ENCODE measurements at places on chromosomes 5 and 9. TPM values are rescaled to one million over a fixed set of nuclear protein-coding genes. Genes with fewer than 3 reads are reported as not detected.

NOXA1 gene
- 0.89 TPM for total RNA-seq

DNA sequence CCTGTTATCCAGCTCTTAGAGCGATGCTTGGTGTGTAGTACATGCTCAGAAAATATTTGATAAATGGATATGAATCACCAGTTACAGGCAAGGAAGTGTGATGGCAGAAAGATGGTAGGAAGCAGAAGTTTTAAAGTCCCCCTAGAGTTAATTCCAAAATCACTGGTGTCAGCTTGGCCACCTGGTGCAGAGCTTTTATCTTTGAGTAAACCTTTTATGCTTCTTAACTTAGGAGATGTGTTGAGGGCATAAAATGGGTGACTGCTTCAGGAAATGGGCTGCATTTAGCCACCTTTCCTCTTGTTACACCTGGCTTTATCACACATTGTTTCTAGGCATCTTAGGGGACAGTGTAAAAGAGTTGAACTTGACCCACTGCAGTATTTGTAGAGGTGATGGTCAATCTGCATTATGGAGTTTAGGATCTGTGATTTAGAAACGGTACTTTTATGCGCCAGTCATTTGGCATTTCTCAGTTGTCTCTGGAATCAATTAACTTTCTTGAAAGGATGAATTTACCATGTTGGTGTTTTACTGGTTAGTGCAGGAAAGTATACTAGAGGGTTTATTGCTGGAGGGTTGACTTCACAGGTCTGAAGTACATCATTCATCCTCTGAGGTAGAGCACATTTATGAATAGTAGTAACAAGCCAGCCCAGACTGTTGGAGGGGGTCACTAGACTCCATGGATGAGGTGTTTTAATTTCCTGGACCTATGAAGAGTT lies 7.5 kb upstream of the FAM120AOS start:
- H3K4me3 ChIP-seq = no peak overlapping the region
- no peaks in the 10 kb centered on the region for H3K36me3 ChIP-seq
- DNase-seq = no peak
- no peaks in the 10 kb centered on the region for H3K27me3 ChIP-seq
- peaks cover 47% of the 10 kb centered on the region for H3K4me1 ChIP-seq

- H3K36me3 ChIP-seq = no peaks in the 10 kb centered on the region
- no peak overlapping the region for H3K27ac ChIP-seq
- no peaks in the 10 kb centered on the region for H3K4me1 ChIP-seq
- H3K27me3 ChIP-seq = no peaks in the 10 kb centered on the region
Observed at GRCh38 chr9:134914501-134914834, 3.2 kb downstream of the FCN1 start.

DNA sequence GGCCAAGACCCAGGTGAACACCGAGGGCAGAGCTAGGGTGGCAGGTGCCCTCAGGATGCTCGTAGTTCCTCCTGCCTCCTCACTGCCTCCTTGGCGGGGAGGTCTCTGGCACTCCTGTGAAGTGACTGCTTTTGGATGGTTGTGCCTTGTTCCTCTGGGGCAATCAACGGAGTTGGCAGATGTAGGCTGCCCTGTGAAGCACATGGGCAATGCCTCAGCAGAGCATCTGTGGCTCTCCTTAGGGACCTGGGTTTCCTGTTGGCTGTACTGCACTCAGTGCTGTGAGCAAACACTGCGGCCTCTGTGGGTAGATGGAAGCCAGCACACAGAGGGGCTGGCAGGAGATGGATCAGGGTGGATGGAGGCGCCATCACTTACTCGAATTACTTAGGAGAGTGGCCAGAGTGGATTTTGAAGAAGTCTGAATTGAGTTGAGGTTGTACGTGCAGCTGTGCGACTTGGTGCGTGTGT lies 71.4 kb upstream of the COL5A1 start:
- H3K36me3 ChIP-seq = no peaks in the 10 kb centered on the region
- H3K4me1 ChIP-seq = no peaks in the 10 kb centered on the region
- no peaks in the 10 kb centered on the region for H3K27me3 ChIP-seq

TCF7 gene
- total RNA-seq = 18.0 TPM

DNA sequence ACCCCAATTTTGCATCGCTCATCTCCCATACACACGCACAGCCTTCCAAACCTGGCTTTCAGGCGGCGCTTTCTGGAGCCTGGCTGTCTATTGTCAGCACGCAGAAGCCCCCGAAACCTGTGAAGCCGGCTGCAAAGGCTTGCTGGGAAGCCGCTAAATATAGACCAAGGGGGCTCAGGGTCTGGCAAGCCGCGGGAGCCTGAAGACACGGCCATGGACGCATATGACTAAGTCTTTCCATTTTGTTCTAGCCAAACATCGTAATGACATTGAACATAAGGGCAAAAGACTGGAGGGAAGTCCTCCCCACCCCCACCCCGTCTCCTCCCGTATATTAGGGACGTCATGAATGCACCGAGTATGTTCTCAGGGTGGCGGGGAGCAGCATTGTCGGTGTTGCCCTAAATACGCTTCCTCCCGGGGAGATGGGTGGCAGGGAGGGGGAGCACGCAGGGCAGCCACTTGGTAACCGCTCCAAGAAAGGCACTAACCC lies 1.1 kb downstream of the CTNND2 start:
- H3K27ac ChIP-seq = no peak overlapping the region
- DNase-seq = peak; percentile 8
- H3K4me3 ChIP-seq = peak overlapping the region; percentile 97
- peaks cover 20% of the 10 kb centered on the region for H3K4me1 ChIP-seq

- H3K36me3 ChIP-seq = peaks cover 8% of the 10 kb centered on the region
- no peak for DNase-seq
- H3K4me1 ChIP-seq = peaks cover 24% of the 10 kb centered on the region
- peak overlapping the region; percentile 50 for H3K4me3 ChIP-seq
- no peak overlapping the region for H3K27ac ChIP-seq
- H3K27me3 ChIP-seq = peaks cover 15% of the 10 kb centered on the region
Observed at GRCh38 chr5:76807296-76807695, 11.5 kb upstream of the F2RL1 start.

CDC20B gene
- total RNA-seq = not detected

DNA sequence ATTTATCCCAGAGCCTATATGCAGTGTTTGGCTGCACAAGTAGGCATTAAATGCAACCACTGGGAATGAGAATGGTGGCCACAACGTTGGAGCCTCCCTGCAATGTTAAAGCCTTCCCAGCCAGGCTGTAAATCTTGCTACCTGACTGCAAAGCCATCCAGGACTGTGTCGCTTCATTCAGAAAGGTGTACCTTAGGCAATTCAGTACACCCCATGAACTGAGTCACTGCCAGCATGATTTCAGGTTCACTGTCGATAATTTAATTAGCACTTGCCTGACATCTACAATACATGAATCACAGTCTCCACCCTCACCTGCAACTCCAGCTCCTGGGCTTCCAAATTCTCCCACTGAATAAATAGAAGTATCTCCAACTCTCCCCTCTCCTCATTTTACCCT lies 108.4 kb downstream of the SLIT3 start:
- no peaks in the 10 kb centered on the region for H3K36me3 ChIP-seq
- DNase-seq = no peak
- no peaks in the 10 kb centered on the region for H3K27me3 ChIP-seq
- no peak overlapping the region for H3K27ac ChIP-seq
- no peak overlapping the region for H3K4me3 ChIP-seq
- H3K4me1 ChIP-seq = no peaks in the 10 kb centered on the region

CTSV gene
- 7.2 TPM for total RNA-seq

PRR16 gene
- not detected for total RNA-seq

DNA sequence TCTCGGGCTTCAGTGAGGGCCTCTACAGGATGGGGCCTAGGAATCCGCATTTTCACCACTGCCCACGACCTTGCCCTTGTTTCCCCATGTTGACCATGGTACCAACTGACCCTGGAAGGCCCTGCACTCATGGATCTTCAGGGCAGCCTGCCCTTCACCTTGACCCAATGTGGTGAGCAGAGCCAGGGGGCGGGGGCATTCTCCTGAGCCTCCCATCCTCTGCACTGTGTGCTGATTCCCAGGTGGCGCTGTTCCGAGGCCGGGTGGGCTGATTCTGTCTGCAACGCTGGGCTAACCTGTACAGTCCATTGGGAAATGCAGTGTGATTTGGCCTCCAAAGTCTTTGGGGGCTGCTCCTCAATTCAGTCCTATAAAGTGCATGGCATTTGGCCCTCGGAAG lies 68.7 kb downstream of the SHB start:
- peaks cover 13% of the 10 kb centered on the region for H3K4me1 ChIP-seq
- no peak overlapping the region for H3K27ac ChIP-seq
- no peaks in the 10 kb centered on the region for H3K27me3 ChIP-seq
- H3K36me3 ChIP-seq = no peaks in the 10 kb centered on the region
- no peak for DNase-seq
- no peak overlapping the region for H3K4me3 ChIP-seq

ADGRD2 gene
- not detected for total RNA-seq

DNA sequence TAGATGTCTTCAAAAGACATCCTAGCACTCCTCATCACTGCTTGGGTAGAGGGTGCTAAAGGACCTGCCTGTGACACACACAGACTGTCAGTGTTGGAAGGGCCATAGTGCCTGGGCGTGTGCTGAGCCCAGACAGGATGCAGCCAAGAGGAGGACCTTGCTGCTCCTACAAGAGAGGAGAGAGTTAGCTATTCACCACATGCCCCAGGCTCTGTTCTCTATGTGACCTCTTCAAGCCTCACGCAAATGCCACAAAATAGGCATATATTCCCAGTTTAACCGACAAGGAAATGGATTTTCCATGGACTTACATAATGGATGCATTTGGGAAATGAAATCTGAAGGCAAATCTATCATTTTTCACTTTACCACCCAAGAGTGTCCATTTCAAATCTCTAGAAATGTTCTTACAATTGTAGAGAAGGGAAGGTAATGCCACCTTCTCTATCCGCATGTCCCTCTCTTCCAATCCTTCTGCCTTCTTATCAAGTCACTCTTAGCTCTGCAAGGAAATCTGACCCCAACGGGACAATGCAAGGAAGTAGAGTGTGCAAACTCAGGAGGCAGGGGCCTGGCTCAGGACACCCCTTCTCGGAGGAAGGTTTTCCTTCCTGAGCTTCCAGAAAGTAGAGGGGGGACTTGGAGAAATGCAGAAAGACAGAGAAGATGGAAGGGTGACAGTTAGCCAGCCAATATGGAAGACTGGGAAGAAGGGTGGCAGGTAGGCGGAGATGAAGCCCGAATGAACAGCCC lies 49.5 kb downstream of the TRIM32 start:
- H3K27ac ChIP-seq = no peak overlapping the region
- peaks cover 20% of the 10 kb centered on the region for H3K27me3 ChIP-seq
- no peak for DNase-seq
- no peak overlapping the region for H3K4me3 ChIP-seq
- H3K4me1 ChIP-seq = no peaks in the 10 kb centered on the region
- no peaks in the 10 kb centered on the region for H3K36me3 ChIP-seq

GLRA1 gene
- total RNA-seq = 0.21 TPM

GRCh38 chr5:14385019-14385418 lies 196.6 kb upstream of the OTULINL start:
- H3K36me3 ChIP-seq = peaks cover 12% of the 10 kb centered on the region
- no peak for DNase-seq
- no peak overlapping the region for H3K27ac ChIP-seq
- H3K4me1 ChIP-seq = peaks cover 36% of the 10 kb centered on the region

DNA sequence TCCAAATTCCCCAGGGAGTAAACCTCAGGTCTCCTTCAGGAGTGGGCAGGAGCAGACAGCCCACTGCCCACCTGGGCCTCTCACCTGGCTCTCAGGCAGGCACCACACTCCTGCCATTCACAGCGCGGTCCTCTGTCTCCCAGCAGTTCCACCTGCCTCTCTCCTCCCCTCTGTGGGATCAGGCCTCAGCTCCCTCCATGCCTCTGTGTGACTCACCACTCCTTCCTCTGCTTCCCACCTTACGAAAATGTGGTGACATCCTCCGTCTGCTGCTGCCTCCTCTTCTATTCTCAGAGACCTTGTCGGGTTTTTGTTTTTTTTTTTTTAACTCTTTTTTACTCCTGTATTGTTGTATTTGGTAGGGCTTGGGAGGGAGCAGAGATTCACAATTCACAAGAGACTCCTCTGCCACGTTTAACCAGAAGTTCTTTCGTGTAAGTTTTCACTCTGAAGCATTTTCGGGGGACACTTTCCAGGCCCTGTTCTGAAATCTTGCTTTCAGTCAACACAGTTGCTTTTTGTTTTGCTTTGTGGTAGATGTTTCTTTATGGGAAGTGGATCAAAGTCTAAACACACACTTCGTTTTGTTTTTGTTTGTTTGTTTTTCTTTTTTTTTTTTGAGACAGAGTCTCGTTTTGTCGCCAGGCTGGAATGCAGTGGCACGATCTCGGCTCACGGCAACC lies 21.1 kb upstream of the CDKN2AIPNL start:
- no peaks in the 10 kb centered on the region for H3K36me3 ChIP-seq
- no peak for DNase-seq
- no peak overlapping the region for H3K4me3 ChIP-seq
- no peaks in the 10 kb centered on the region for H3K4me1 ChIP-seq

GRCh38 chr5:73447530-73448462 lies 781 bp downstream of the FOXD1 start:
- peak overlapping the region; percentile 91 for H3K4me3 ChIP-seq
- H3K4me1 ChIP-seq = peaks cover 21% of the 10 kb centered on the region
- H3K27me3 ChIP-seq = peaks cover 91% of the 10 kb centered on the region
- peaks cover 3% of the 10 kb centered on the region for H3K36me3 ChIP-seq

DOLK gene
- total RNA-seq = 21.1 TPM

All from neural crest cell (in vitro differentiated cells).